H9 (cell line): ENCODE measurements at places on chromosomes 1 and 21.
A peak's percentile ranks its signal among the peaks of the same experiment; 100 is the strongest.

DNA sequence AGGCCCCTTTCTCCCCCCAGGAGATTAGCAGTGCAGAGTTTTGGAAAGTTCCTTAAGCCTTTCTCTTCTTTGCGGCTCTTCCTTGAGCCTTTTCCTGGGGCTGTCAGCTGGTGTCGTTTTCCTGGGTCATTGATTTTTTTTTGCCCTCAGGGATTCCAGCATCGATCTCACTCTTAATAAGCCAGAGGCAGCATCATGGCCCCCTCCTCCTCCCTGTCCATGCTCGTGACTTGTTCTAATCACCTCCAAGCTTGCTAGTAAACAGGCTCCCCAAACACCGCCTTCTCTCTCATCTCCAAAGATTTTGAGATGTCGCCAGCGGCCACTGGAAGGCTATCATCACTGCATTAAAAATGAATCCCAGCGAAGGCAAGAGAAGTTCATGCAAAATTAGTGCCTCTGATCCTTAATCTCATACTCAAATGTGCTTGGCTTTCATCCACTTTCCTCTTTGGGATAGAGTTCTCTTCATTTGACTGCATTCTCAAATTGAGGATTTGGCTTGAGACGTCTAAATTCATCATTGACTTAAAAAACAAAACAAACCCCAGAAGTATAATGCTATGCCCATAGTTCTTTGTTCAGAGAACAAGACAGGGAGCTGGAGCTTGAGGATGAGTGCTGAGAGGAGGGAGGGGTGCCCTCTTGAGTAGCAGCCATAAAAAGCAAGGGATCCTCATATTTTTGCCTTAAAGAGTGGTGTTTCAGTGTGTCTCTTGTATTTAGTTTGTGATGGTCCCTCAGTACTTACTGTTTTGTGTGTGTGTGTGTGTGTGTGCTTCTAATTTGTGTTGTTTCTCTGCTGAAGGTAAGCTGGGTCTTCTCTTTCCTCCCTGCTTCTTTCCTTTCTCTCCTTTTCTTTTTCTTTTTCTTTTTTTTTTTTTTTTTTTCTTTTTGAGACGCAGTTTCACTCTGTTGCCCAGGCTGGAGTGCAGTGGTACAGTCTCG is 3.2 kb downstream of the EVA1C start:
- no peak for DNase-seq

DNA sequence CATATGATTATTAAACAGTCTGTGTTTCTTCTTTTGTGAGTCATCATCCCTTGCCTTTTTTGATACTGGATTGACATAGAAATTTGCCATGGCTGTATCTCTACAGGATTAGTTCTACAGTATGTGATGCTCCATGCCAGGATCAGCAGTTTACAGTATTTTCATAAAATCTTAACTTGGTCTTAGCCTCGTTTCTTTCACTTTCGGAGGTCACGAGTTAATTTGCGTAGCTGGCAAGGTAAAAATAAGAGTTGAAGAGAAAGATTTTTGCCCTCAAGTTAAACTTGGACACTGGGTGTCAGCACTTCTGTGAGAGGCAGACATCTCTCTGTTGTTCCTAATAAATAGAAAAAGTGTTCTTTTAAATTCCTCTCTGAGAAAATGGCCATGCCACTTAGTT is 79.1 kb downstream of the CACNA1E start:
- DNase-seq, result no peak

DNA sequence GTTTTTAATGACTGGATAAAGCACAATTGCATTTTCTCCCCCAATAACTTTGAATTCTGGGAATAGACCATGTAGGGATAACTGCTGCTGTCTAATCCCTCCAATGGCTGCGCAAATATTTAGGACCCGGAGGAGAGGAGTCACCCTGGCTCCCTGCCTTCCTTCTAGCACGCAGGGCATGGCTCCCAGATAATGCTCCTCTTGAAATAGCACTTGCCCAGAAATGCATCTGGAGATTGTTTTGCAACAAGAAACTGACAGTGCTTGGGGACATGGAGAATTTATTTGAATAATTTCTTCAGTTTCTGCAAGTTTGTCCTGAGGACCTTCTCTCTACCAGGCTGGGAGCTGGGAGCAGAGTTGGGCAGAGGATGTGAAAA is 83.5 kb downstream of the MAN1C1 start:
- DNase-seq, result no peak

DNA sequence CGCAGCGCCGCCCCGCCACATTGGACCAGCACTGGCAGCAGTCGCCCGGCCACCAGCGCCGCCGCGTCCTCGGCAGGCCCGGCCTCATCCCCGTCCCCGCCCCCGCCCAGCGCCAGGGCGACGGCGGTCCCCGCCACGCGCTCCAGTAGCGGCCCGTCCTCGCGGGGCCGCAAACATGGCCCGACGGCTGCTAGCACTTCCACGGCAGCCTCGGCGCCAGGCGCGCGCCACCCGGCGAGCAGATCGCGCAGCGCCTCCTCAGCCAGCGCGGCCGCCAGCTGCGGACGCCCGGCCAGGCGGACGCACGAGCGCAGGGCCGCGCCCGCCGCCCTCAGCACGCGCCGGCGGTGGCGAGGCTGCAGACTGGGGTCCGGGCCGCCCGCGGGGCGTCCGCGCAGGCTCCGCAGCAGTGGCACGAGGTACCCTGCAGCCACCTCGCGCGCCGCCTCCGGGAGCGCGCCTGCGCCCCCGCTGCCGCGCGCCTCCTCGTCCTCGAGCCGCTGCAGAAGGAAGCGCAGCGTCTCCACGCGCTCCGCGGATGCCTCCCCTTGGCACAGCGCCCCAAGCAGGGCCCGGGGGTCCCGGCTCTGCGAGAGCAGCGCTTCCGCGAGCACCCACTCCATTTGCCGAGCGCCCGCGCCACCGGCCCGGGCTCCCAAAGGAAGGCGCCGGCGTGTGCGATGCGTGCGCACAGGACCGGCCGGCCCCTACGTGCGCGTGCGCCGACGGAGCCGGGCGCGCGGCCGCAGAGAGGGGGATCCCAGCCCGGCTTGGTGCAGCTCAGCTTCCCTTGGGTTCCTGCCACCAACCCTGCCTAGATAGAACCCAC is at the start of gene TARBP1:
Gene TARBP1, minus strand, starts transcription at position 699 of the 829 bp plus-strand sequence. Its CDS starts 76 bp downstream, at position 623.
- DNase-seq, result peak; percentile 76

GRCh38 chr1:68175621-68176398 is 56.5 kb downstream of the WLS start:
- no peak for DNase-seq

- no peak for DNase-seq
Observed at GRCh38 chr1:153921803-153922075, 1.0 kb downstream of the GATAD2B start.

GRCh38 chr1:231053493-231054162 is 13.6 kb upstream of the FAM89A start:
- DNase-seq, result no peak

DNA sequence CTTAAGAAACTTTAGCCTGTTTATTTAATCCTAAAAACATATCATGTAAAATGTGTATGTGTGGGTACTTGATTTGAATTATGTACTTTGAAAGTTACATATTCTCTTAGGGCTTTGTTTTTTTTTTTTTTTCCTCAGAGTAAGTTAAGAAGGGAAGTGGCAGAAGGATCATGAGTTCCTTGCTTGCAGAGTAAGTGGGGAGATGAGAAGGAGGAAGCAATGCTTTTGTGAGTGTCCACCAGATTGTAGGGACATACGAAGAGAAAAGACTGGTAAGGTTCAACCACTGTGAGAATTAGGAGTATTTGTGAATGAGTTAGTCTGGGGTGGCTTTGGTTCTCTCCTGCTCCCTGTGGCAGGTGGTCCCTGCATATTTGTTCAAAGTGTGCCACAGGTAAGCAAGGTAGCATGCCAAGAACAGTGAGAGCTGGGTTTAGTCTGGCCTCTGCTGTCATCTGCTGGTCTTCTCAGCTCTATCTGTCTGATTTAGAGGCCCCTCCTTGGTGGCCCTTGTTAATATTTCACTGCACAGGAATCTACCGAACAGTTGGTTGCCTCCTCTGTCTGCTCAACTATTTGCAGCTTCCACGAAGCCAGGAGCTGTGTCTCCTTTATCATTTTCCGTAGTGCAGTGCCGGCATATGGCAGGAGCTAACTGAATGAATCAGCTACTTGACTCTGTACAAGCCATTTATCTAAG is 9.5 kb downstream of the DNM3 start:
- no peak for DNase-seq

DNA sequence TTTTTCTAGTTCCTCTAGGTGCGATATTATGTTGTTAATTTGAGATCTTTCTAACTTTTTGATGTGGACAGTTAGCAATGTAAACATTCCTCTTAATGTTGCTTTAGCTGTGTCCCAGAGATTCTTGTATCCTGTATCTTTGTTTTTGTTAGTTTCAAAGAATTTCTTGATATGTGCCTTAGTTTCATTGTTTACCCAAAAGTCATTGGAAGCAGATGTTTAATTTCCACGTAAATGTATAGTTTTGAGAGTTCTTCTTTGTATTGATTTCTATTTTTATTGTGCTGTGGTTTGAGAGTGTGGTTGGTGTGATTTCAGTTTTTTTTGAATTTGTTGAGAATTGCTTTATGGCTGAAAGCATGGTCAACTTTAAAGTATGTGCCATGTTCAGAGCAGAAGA is 319.4 kb downstream of the PTBP2 start:
- no peak for DNase-seq

GRCh38 chr1:37999430-38000232 is 5.7 kb downstream of the FHL3 start:
- DNase-seq, result peak; percentile 59

DNA sequence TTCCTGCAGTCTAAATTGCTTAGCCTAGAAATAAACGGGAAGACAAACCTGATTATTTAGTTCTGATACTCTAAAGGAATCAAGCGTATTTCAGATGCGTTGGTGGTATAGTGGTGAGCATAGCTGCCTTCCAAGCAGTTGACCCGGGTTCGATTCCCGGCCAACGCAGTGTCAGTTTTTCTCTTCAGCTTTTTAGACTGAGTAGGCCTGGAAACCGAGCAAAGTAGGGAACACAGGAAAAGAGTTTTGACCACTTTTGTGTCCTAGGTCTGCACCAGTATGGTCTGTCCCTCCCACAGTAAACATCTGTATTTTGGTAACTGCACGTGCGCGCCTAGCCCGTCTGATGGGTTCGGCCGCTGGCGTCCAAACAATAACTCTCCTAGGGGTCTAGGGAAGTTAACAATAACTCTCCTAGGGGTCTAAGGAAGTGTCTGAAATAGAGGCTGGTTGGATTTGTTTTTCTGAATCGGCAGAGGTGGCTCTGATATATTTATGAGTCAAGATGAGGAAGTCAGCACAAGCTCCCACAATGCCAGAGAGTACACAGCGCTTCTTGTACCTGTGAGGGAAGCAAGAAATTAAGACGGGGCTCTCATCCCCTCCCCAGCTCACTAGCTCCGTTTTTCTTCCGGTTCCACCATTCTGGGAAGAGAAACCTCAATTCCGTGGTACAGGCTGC is 15.6 kb upstream of the HJV start:
- peak; percentile 81 for DNase-seq

GRCh38 chr1:229578168-229579058 is 19.9 kb upstream of the ABCB10 start:
- no peak for DNase-seq

DNA sequence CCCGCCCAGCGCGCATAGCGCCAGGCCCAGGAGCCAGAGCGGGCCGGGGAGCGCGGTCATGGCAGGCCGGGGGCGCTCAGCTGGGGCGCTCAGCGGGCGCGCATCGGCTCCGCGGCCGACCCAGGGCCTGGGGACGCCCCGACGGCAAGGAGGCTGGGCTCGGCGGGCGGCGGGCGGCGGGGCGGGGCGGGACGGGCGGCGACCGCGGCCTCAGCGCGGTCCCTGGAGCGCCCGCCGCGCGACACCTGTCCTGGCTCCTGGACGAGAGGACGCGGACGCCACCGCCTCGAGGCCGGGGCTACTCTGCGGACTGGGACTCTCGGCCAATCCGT is 273 bp downstream of the BMP8B start:
- no peak for DNase-seq
